ENCODE measurements at places on chromosomes 11 and 22. TPM values are rescaled to one million over a fixed set of nuclear protein-coding genes. Genes with fewer than 3 reads are reported as not detected.

The IGSF9B gene
- 14.2 TPM for total RNA-seq

The B3GAT1 gene
- 3.7 TPM for total RNA-seq

The KLHDC7B gene
- 1.4 TPM for total RNA-seq

The FGF4 gene
- not detected for total RNA-seq

The GGTLC2 gene
- not detected for total RNA-seq

The IFITM10 gene
- total RNA-seq: 0.24 TPM

The TMPRSS5 gene
- total RNA-seq: 2.9 TPM

The OR4D5 gene
- not detected for total RNA-seq

DNA sequence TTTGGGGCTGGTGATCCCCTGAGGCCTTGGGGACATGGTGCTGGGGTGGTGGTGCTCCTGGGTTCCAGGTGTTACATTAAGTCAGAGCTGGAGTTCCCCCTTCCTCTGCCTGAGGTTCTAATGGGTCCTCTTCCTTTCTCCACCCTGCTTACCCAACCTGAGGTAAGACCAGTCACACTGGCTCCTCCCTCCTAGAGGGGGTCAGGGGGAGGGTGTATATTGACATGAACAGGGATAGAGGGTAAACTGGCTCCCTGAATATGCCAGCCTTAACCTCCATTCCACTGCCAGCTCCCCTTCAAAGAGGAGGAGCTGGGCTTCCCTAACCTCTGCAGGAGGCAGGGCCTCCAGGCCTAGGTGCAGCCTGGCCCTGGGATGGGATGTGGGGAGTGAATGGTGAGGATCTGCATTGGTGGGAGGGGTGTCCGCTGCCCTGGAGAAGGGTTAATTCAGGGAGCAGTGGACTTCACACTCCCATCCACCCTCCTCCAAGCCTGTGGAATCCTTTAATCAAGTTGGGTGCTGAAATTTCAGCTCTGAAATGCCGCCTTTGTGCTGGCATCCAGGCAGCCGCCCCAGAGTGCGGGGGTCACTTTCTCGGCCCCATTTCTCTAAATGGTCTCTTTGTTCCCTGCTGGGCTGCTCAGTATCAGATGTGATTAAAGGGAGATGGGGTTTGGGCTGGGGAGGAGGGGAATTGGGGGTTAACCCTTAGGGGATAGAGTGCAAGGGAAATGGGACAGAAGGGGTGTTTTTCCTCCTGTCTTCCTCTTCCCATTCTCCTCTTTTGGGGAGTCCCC is 15.2 kb downstream of the POLR2F start:
- peaks cover 10% of the 10 kb centered on the region for H3K4me1 ChIP-seq
- DNase-seq: no peak
- no peak overlapping the region for H3K27ac ChIP-seq
- H3K36me3 ChIP-seq: peaks cover 16% of the 10 kb centered on the region

DNA sequence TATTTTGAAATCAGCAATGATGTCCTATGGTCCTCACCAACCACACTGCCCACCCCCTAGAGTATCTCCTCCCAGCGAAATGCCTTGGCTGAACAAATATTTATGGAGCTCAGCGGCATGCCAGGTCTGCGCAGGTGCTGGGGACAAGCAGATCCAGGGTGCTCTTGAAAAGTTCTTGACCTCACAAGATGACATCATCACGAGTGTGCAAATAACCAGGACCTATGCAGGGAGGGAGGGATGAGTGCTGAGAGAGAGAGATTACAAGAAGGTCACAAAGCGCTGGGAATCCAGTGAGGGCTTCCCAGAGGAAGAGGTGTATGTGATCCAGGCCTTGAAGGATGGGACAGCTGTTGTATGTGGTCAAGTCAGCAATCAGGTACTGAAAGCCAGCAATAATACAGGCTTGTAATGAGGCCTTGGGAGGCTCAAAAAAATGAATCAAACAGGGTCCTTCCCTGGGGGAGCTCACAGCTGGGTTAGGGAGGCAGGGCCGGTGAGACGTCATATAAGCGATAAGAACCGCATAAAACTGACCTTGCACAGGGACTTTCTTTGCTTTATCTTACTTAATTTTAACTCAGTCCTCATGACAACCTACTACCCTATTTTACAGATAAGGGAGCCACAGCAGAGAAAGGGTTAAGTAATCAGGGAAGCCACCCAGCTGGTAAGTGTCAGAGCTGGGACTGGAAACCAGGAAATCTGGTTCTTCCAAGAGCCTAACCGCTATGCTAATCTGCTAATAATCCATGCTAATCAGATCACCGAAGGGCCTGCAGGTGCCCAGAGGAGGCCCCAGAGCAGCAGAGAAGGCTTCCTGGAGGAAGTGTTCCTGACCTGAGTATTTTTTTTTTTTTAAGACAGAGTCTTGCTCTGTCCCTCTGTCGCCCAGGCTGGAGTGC is 8.2 kb downstream of the ARRB1 start:
- no peaks in the 10 kb centered on the region for H3K27me3 ChIP-seq
- peak; percentile 85 for DNase-seq
- H3K27ac ChIP-seq: peak overlapping the region; percentile 84
- H3K4me1 ChIP-seq: peaks cover 94% of the 10 kb centered on the region
- no peak overlapping the region for H3K4me3 ChIP-seq

GRCh38 chr11:92226331-92227229 is 2.0 kb downstream of the FAT3 start:
- H3K27ac ChIP-seq: no peak overlapping the region
- DNase-seq: peak; percentile 56
- H3K36me3 ChIP-seq: no peaks in the 10 kb centered on the region
- H3K27me3 ChIP-seq: peaks cover 44% of the 10 kb centered on the region
- peak overlapping the region; percentile 54 for H3K4me3 ChIP-seq

DNA sequence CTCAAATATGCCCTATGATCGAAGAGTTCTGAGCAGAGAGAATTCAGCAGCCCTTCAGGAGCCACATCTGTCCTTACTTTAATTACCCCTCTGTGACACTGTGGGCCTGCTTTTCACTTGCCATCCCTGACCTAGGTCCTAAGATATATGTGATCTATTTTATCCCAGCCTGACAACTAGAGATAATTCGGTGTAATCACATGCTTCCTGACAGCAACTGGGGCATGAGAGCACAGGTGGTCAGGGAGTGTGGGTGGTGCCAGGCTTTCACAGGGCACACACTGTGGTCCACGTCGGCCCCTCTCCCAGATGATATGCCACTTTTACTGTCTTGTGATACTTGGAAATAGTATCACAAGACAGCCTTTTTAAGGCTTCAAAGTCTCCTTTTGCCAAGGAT is 3.9 kb downstream of the TUBA8 start:
- no peaks in the 10 kb centered on the region for H3K36me3 ChIP-seq
- no peak overlapping the region for H3K4me3 ChIP-seq
- no peaks in the 10 kb centered on the region for H3K4me1 ChIP-seq
- DNase-seq: no peak
- no peak overlapping the region for H3K27ac ChIP-seq

- no peak overlapping the region for H3K4me3 ChIP-seq
- H3K27ac ChIP-seq: no peak overlapping the region
- no peaks in the 10 kb centered on the region for H3K36me3 ChIP-seq
- DNase-seq: no peak
- H3K27me3 ChIP-seq: peaks cover 12% of the 10 kb centered on the region
- no peaks in the 10 kb centered on the region for H3K4me1 ChIP-seq
These were observed 117.0 kb downstream of the WT1 start for GRCh38 chr11:32318071-32319055.

DNA sequence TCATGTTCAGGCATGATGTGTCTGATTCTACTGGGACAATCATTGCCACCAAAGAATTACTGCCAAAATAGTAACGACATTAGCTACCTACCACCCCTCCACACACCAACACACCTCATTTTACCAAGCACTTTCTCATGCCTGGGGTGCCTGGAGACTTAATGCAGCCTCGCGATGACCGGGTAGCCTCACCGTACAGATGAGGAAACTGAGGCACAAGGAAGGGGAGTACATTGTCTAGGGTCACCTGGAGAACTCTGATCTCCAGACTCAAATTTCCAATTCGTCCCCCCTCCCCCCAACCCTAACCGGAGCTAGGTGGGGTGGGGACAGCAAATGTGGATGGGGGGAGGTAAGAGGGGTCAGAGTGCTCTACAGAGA is 2.7 kb upstream of the RTN4RL2 start:
- no peak for DNase-seq
- no peaks in the 10 kb centered on the region for H3K36me3 ChIP-seq
- peaks cover 27% of the 10 kb centered on the region for H3K4me1 ChIP-seq
- H3K4me3 ChIP-seq: peak overlapping the region; percentile 59

DNA sequence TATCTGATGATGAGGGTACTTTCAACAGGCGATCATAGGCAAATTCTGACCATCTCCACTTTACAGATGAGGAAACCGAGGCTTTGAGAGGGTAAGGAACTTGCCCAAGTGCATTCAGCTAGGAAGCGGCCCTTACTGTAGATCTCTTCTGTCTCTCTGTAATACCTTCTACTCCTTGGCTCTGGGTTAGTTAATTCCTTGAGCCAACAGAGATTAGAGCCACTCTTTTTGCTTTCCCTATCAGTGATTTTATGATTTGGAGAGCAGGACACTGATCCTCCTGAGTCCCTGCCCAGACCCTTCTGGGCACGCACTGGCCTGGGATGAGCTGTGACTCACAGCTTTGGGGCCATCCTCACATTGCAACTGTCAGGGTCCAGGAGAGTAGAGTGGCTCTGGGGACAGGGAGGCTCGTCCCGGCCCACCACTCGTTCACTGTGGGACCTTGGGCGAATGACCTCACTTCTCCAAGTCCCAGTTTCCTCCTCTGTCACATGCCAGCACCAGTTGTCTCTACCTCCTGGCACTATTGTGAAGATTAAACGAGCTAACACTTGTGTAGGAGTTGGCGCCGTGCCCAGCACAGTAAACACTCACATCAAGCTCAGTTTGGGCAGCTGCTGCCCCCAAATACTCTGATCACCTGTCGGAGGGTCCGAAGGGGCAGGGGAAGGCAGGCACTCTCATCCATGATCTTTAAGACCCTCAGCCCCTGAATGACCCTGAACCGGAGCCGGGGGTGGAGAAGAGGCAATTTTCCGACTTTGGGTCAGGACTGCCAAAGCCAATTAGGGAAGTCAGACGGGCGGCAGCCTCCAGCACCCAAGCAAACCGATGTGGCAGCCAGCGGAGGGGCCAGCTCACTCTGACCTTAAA is 235.0 kb downstream of the MIAT start:
- no peak overlapping the region for H3K27ac ChIP-seq
- no peak overlapping the region for H3K4me3 ChIP-seq
- DNase-seq: peak; percentile 78

DNA sequence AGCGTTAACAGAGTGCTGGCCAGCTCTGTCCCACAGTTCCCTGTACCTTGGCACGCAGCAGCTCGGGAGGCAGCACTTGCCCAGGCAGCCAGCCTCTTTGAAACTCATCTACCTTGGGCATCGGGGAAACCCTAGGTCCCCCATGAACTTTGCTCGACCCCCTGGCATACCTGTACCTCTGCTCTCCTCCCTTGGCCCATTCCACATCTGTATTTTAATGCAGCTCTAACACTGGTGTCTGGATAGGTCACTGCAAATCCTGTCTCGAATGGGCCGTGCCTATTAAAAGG is 304.1 kb downstream of the TBC1D22A start:
- H3K27me3 ChIP-seq: no peaks in the 10 kb centered on the region
- no peak overlapping the region for H3K4me3 ChIP-seq
- H3K36me3 ChIP-seq: no peaks in the 10 kb centered on the region
- no peak for DNase-seq
- no peaks in the 10 kb centered on the region for H3K4me1 ChIP-seq

DNA sequence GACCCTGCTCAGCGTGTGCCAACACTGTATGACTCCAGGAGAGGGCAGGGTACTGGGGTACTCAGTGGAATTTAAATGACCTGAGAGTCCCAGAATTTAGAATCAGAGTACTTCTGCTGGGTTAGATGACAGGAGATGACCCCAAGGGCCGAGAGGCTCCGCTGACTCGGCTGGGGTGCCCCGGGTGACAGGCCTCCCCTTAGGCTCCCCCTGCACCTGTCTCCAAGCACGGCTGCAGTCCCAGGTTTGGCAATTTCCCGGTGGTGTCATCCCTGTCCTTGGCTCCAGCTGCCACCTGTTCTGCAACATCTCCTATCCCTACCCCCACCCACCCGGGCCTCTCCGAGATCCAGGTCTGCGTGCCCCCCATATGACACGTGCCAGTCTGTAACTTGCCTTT is 1.3 kb downstream of the ACTN3 start:
- H3K27me3 ChIP-seq: no peaks in the 10 kb centered on the region
- no peak overlapping the region for H3K27ac ChIP-seq
- no peak for DNase-seq
- no peak overlapping the region for H3K4me3 ChIP-seq

GRCh38 chr11:44997566-44997965 is 46.9 kb upstream of the TP53I11 start:
- no peaks in the 10 kb centered on the region for H3K4me1 ChIP-seq
- H3K36me3 ChIP-seq: no peaks in the 10 kb centered on the region
- no peak for DNase-seq

GRCh38 chr11:44338698-44339529 is 29.0 kb upstream of the ALX4 start:
- H3K4me1 ChIP-seq: no peaks in the 10 kb centered on the region
- H3K36me3 ChIP-seq: no peaks in the 10 kb centered on the region
- no peak for DNase-seq
- H3K27me3 ChIP-seq: peaks cover 18% of the 10 kb centered on the region
- no peak overlapping the region for H3K27ac ChIP-seq

GRCh38 chr11:132621976-132622580 is 910.2 kb downstream of the OPCML start:
- H3K27ac ChIP-seq: no peak overlapping the region
- H3K36me3 ChIP-seq: no peaks in the 10 kb centered on the region
- H3K27me3 ChIP-seq: peaks cover 17% of the 10 kb centered on the region
- no peaks in the 10 kb centered on the region for H3K4me1 ChIP-seq
- no peak for DNase-seq
- no peak overlapping the region for H3K4me3 ChIP-seq

DNA sequence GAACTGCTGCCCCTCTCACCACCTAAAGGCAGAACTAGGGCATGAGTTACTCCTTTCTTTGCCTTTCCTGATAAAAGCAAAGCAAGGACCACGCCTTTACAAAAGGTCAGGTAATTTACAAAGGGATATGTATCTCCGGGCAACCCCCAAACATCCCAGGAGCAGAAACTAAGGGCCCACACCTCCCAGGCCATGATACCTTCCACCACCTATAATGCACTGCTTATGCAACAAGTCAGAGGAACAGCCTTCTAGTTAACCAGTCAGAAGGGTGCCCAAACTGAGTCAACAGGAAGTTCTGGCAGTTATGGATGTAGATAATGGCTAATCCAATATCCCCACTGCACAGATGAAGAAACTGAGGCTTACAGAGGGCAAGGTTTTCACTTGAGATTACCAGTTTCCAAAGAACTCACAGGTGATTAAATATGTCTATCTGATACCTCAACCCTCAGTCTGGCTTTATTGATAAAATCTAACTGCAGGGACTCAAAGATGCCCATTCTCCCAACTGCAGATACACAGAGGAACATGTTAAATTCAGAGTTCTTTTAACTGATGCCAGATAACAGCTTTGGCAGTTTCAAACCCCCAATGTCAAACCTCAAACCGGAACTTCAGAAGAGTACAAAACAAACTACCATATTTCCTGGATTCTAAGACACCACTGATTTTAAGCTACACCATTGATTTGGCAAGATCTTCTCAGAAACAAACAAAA is 16.8 kb upstream of the CASTOR1 start:
- no peak for DNase-seq
- peaks cover 8% of the 10 kb centered on the region for H3K4me1 ChIP-seq
- no peak overlapping the region for H3K4me3 ChIP-seq
- H3K36me3 ChIP-seq: no peaks in the 10 kb centered on the region
- no peak overlapping the region for H3K27ac ChIP-seq
- H3K27me3 ChIP-seq: no peaks in the 10 kb centered on the region

- no peak overlapping the region for H3K4me3 ChIP-seq
- H3K4me1 ChIP-seq: no peaks in the 10 kb centered on the region
- no peaks in the 10 kb centered on the region for H3K27me3 ChIP-seq
- no peak overlapping the region for H3K27ac ChIP-seq
- DNase-seq: no peak
These were observed 48.2 kb upstream of the MYEOV start for GRCh38 chr11:69245491-69246345.

Data from A673 (cell line).